SW 1271 (cell line): ENCODE measurements at places on chromosomes 11 and 22.

DNA sequence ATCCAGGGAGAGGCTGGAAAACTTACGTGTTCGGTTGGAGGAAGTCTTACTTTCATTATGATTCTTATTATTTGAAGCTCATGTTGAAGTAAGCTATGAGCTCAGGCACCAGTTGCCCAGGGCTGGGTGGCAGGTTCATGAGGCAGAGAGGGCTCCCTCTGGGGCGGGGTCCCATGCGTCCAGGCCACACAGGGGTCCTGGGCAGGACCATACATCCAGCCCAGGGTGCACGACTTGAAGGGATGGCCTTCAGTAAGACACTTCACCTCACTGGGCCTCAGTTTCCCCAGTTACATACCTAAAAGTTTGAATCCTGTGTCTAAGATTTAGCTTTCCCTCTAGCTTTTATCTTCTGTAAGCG, 107.3 kb upstream of the B3GAT1 start:
- DNase-seq: no peak

- DNase-seq: no peak
Observed at GRCh38 chr11:78192911-78193351, 4.2 kb downstream of the USP35 start.

- DNase-seq: no peak
Observed at GRCh38 chr11:59272771-59273372, 60.1 kb upstream of the MPEG1 start.

DNA sequence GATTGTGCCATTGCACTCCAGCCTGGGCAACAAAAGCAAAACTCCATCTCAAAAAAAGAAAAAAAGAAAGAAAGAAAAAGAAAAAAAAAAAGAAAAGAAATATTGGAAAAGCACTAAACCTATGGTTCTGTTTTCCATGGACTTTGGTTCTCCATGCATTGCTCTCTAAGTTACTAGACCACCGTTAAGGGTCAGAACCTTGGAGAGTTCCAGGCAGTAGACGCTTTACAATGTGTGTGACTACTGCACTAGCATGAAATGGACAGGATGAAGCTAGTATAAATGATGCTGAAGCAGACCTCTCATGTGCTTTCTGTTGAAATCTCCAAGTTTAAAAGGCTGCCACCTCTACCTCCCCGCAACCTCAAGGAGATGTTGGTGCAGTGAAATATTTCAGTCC, 63.5 kb downstream of the SIK2 start:
- peak; percentile 23 for DNase-seq

- DNase-seq: no peak
Observed at GRCh38 chr11:130642994-130643393, 194.5 kb downstream of the ADAMTS15 start.
